Parietal lobe (tissue), 2 donors: ENCODE measurements at places on chromosomes 1 and 21. TPM values are rescaled to one million over a fixed set of nuclear protein-coding genes. Genes with fewer than 3 reads are reported as not detected.

WDR77 gene
- total RNA-seq = 31.3 TPM

FUBP1 gene
- 495 TPM for total RNA-seq

CACNA1E gene
- total RNA-seq = 149 TPM

LORICRIN gene
- total RNA-seq = not detected

XCL2 gene
- not detected for total RNA-seq

OPTC gene
- total RNA-seq = not detected
